Mesendoderm (in vitro differentiated cells): ENCODE measurements at places on chromosomes 6 and 20.

DNA sequence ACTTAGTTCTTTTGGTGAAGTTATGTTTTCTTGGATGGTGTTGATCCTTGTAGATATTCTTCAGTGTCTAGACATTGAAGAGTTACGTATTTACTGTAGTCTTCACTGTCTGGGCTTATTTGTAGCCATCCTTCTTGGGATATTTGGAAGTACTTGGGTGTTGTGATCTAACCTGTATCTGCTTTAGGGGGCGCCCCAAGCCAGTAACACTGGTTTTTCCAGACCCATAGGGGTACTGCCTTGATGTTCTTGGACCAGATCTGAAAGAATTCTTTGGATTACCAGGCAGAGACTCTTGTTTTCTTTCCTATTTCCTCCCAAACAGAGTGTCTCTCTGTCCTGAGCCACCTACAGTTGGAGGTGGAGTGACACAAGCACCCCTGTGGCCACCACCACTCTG is 309.1 kb upstream of the IMPG1 start:
- DNase-seq, result peak; percentile 45

DNA sequence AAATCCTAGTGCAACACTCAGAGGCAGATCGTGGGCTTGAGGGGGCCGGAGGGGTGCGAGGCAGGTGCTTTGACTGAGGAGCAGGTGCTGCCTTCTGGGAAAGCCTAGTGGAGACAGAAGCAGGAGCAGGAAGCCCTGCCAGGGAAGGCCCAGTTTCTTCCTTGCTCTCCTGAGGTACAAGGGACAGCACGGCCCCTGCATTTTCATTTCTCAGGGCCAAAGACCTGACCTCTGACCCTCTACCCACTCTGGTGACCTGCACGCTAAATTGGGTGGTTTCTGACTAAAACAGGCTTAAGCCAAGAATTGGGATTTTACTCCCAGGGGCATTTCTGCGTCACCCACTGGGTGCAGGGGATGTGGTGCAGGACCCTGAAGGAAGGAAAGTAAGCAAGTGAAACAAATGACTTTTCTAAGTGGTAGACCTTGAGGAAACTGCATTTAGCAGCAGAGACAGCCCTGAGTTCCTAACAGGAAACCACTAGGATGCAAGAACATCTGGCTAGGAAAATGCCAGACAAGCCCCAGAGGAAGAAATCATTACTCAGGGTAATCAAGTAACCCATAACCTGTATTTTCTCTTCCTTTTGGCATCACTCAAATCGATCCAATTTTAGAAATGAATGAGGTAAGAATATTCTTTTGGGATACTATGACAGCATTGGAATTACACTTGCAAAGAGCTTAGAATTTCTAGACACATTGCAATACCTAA is 141.7 kb downstream of the CD164 start:
- DNase-seq, result no peak

DNA sequence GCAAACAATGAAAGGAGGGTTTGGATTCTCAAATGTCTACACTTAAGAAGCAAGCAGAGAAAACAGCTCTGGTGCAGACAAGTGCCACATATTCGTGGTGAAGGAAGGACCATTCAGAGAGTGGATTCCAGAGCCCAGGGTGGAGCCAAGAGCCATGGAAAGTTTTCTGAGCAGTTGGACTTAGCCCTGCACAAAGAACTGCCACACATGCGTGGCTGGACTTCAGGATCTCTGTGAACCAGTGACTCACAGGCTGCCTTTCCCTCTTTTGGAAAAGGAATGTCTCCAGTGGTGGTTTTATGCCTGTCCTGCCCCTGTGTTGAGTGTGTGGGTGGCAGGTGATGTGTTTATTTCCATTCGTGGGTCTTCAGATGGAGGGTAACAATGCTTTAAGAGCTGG is 489.5 kb downstream of the CDH26 start:
- no peak for DNase-seq

GRCh38 chr6:21103626-21104224 is 489.8 kb upstream of the SOX4 start:
- DNase-seq, result no peak

DNA sequence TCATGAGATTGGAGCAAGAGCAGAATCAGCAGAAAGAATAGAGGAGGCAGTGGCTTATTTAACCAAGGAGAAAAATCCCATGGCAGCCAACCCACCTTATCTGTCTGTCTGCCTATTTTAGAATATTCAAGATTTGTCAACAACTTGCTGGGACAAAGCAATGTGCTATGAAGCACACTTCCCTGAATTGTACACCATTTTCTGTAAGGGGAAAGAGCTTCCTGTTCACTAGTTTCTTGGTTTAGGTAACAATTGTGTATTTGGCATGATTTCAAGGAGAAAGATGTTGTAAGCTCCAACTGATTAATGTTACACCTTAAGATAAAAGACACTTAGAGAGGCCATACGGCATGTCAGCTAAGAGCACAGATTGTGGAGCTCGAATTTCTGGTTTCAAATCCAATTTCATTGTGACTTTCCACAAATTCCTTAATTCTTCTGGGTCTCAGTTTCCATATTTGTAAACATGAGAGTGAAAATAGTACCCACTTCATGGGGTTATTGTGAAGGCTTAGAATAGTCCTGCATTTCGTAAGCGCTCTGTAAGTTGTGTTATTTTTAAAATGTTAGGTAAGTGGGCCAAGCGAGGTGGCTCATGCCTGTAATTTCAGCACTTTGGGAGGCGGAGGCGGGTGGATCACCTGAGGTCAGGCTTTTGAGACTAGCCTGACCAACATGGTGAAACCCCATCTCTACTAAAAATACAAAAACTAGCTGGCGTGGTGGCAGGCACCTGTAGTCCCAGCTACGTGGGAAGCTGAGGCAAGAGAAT is 4.8 kb upstream of the MUC22 start:
- no peak for DNase-seq

DNA sequence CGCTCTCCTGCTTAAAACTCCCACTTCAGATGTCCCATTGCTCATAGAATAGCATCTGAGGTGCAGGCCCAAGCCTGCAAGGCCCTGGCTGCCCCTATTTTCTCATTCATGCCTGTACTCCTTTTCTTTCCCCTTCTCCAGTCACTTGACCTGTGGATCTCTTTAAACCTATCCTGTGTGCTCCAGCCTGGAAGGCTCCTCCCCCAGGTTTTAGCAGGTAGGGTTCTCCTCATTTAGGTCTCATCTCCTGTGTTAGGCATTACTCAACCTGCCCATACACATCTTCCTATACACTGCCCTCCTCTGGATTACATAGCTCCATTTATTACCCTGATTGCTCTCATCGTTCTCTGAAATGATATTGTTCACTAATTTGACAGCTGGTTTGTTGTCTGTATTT is 185.3 kb downstream of the BACH2 start:
- DNase-seq, result no peak

- no peak for DNase-seq
Observed at GRCh38 chr20:50772420-50773185, 22.3 kb upstream of the BCAS4 start.

- DNase-seq, result no peak
Observed at GRCh38 chr6:106258726-106259125, 66.8 kb downstream of the ATG5 start.

DNA sequence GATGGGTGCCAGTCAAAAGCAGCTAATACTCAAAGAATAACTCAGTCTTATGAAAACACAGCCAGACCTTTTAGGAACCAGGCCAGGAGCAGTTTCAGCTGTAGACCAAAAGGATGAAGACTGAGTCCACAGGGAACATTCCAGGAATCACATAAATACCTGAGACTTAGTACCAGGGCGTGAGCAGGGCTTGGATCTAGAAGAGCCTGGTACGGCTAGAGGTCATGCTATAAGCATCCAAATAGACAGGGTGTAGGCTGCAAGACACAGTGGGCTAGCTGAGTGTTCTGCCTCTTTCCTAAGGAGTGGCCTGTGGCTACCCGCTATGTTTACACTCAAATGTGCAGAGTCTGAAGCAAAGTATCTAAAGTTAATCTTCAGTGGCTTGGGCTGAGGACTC is 29.5 kb upstream of the LRRC1 start:
- DNase-seq, result peak; percentile 34

DNA sequence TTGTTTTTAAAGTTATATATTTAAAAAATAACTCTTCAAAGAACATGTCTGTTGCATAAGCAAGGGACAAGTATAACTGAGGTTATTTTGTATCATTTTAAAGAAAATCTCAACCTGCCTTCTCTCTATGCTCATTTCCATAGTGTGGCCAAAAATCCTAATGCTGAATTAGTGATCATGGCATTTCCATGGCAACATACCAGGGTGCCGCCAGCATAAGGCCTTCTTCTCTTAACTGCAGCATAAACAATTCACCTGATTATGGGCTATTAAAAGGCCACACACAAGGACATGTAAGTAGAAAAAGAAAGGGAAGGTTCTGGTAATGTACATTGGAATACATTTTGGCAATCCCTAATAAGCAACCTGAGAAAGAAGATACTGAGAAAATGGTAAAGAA is 95.1 kb upstream of the RNF217 start:
- no peak for DNase-seq

DNA sequence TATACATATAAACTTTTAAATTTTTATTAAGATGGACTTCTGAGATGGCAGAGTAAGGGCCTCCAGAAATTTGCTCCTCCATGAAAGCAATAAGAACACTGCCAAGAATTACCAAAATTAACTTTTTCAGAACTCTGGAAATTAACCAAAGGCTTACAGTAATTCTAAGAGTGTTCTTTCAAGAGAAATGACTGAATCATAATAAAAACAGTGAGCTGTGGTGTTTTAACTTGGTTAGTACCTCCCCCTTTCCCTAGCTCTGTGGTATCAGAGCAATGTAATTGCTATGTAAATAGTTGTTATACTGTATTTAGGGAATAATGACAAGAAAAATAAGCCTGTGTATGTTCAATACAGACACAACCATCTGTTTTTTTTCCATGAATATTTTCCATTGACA is 19.0 kb downstream of the HECA start:
- DNase-seq, result no peak

GRCh38 chr6:20605581-20605980 is 71.3 kb downstream of the CDKAL1 start:
- peak; percentile 8 for DNase-seq

- no peak for DNase-seq
Observed at GRCh38 chr6:156437121-156437879, 339.9 kb upstream of the ARID1B start.

- DNase-seq, result no peak
Observed at GRCh38 chr6:143549949-143550268, 38.4 kb upstream of the FUCA2 start.

DNA sequence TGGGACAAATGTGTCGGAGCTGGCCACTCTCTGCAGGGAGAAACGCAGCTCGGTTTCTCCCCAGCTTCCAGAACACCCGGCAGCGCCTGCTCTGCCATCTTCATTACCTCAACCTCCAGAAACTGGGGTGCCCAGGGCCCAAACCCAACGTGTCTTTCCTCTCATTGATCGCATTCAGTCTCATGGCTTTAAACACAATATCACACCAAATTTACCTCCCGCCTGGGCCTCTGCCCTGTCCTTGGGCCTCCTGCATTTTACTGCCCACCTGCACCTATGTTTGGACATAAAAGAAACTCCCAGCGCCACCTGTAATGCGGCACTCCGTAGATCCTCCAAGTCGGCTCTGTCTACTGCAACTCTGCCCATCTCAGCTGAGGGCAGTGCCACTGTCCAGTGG is 22.2 kb downstream of the SERPINB6 start:
- no peak for DNase-seq

- peak; percentile 93 for DNase-seq
Observed at GRCh38 chr20:32470025-32470861, 112.1 kb downstream of the ASXL1 start.

GRCh38 chr6:121733234-121733633 is 297.8 kb downstream of the GJA1 start:
- DNase-seq, result no peak

GRCh38 chr20:8602389-8603116 is 466.3 kb upstream of the PLCB4 start:
- DNase-seq, result no peak

DNA sequence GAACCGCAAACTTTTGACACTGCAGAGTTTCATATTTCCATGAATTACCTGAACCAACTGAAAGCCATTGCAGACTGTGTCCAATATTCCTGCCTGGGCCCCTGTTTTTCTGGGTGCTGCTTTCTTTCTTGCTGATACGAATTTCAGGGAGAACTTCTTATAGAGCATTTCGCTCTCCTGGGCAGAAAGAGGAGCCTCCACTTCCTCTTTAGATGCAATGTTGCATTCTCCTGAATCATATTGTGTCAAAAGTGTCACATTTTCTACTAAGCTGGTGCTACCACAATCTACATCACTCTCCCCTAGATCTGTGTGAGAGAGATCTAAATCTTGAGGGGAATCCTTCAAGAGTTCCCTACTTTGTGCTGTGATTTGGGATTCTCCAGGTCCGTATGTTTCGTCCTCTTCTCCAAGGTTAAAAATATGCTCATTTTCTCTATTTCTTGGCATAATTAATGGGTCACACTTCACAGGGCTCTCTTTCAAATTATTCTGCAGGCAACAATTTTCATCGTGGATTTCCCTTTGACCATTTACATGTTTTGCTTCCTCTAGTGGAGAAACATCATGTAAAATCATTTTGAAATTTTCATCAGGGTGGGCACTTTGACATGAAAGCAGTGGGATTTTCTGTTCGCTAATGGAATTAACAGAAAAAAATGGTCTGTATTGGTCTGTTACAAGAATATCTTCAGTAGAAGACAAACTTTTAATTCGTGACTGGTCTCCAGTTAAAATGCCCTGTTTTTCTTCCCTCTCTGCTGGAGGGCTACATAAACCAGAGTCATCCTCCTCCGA is 102.3 kb downstream of the DST start:
- DNase-seq, result no peak

- no peak for DNase-seq
Observed at GRCh38 chr6:1123386-1124375, 188.2 kb upstream of the FOXQ1 start.

- DNase-seq, result peak; percentile 92
Observed at GRCh38 chr20:12068121-12068520, 150.4 kb downstream of the BTBD3 start.

- no peak for DNase-seq
Observed at GRCh38 chr6:83589076-83589475, 76.7 kb downstream of the PRSS35 start.

- no peak for DNase-seq
Observed at GRCh38 chr6:39310542-39310941, 3.7 kb downstream of the KCNK17 start.

- DNase-seq, result no peak
Observed at GRCh38 chr6:34412643-34413214, 13.1 kb downstream of the RPS10 start.

- DNase-seq, result no peak
Observed at GRCh38 chr6:122798099-122798641, 9.1 kb downstream of the SMPDL3A start.

DNA sequence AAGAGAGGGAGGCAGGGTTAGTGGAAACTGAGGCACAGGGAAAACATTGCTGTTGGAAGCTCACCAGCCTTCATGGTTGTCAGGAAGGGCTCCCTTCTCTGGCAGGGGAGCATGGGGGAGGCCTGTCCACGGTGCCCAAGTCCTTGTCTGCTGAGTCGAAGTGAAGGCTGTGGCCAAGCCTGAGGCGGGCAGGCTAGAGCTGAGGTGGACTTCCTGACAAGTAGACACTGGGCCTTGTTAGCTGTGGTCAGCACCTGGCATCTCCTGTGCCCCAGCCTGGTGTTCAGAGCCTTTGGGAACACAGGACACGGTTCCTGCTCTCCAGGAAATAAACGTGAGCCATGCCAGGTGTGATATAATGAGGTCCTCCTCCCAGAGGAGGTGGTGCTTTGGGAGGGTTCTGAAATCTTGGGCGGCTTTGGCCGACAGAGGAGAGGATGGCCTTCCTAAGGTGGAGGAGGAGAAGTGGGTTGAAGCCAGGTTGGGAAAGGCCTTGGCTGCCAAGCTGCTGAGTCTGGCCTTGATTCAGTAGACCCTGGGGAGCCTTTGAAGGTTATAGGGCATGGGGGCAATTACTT is 138.4 kb upstream of the RNF24 start:
- DNase-seq, result no peak

GRCh38 chr6:37155394-37156312 is 14.3 kb upstream of the PIM1 start:
- DNase-seq, result no peak
